ENCODE measurements at places on chromosomes 2 and 18. TPM values are rescaled to one million over a fixed set of nuclear protein-coding genes. Genes with fewer than 3 reads are reported as not detected.

CHST10 gene
- 11.0 TPM for polyA plus RNA-seq

GPR75 gene
- 1.5 TPM for polyA plus RNA-seq

RIT2 gene
- not detected for polyA plus RNA-seq

G6PC2 gene
- not detected for polyA plus RNA-seq

FER1L5 gene
- 3.4 TPM for polyA plus RNA-seq

TMSB10 gene
- 1,084 TPM for polyA plus RNA-seq

LIMS4 gene
- polyA plus RNA-seq = 3.8 TPM

PCARE gene
- polyA plus RNA-seq = 0.25 TPM

Measured in forelimb muscle (tissue), 1 donor.